ENCODE measurements at places on chromosomes 12 and 14.

GRCh38 chr12:27779416-27779919 is 565 bp upstream of the KLHL42 start:
- peak; percentile 75 for DNase-seq

GRCh38 chr12:68406134-68406576 is 74.0 kb upstream of the MDM1 start:
- no peak for DNase-seq

DNA sequence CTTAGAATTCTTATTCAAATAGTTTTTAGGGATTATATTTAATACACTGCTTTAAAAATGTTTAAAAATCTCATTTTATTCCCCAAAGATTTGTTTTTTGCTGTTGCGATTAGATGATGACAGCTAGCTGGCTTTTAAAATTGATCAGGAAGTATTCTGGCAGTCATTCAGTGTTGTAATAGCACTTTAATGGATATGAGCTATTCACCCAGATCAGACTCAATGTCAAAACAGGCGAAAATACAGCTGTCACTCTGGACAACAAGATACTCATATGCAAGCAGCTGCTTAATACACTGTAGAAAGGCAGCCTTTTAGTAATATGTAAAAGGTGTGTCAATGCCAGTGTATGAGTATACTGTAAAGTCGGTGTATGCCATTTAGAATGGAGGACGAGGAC is 91.7 kb downstream of the NPAS3 start:
- DNase-seq: peak; percentile 6

DNA sequence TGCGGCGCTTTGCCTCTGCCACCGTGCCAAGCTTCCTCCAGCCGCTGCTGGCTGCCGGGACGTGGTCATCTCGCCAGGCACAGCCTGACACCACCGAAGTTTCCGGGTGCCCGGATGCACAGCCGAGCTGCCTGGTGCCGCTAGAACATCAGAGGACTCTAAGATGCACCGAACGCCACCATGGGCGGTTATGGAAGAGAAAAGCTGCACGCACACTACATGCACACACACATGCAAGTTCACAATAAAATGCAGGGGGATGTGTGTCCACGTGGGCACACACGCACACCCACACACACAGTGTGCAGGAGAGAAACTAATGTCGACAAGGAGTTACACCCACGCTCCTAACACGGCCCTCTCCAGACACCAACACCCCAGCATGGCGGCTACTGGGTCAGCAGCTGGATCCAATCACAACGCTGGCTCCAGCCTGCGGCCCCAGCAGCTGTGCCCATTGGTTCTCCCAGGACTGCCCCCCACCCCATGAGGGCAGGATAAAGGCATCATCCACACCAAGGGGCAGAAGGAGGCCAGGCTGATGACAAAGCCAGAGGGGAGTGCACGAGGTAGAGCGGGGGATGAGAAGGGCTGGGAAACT is 82.7 kb downstream of the BCL11B start:
- no peak for DNase-seq

DNA sequence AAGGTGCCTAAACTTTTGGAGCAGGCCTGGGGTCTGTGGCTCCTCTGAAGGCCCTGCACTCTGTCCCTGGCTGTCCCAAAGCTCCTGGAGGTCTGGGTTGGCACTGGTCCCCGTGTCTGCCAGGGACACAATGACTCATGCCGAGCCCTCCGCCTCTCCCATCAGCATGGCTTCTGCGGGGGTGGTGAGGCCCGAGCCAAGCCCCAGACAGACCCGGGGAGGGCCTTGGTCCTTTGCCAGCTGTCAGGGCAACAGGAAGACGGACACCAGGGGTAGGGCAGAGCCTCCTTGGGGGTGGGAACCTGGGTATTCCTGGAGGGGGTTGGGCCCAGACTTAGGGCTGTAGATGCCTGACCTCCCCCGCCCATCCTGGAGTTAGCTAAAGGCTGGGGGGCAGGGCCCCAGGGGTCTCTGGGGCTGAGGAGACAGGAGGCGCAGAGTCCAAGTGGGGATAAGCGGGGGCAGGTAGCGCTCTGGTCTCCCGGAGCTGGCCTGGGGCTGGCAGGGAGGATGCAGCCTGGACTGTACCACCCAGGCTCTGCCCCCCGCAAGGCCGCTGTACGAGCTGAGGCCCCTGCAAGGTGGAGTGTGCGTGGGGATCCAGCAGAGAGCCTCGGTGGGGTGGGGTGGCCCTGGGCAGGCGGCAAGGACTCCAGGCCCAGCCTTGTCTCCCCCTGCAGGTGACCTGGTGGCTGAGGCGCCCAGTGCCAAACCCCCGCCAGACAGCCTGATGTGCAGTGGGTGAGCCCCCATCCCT is 16.4 kb upstream of the PUS1 start:
- no peak for DNase-seq

All from NCI-H1694 treated with DMSO at 0.1 percent for 48 hours (cell line).